ENCODE measurements at places on chromosomes 3 and 15.

DNA sequence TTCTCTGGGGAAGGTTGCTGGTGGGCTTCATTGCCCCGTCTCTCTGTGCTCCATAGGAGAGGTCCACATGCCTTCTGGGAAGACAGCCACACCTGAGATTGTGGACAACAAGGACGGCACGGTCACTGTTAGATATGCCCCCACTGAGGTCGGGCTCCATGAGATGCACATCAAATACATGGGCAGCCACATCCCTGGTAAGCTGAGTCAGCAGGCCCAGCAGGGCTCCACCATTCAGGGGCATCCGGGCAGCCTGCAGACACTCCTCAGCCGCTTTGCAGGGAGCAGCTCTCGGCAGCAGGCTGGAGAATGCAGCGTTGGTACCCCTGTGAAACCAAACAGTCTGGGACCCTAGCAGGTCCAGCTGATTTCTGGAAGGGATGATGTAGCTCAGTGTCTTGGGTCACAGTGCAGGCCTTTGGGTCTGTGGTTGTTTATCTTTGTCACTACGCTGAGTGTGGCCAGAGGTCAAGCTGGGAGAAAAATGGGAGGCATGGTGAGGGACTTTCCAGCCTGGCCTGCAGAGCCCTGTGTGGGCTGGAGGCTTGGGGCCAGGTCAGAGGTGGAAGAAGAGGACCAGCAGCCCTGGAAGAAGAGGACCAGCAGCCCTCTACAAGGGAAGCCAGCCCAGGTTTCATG, 67.2 kb downstream of the DNASE1L3 start:
- DNase-seq, result no peak

DNA sequence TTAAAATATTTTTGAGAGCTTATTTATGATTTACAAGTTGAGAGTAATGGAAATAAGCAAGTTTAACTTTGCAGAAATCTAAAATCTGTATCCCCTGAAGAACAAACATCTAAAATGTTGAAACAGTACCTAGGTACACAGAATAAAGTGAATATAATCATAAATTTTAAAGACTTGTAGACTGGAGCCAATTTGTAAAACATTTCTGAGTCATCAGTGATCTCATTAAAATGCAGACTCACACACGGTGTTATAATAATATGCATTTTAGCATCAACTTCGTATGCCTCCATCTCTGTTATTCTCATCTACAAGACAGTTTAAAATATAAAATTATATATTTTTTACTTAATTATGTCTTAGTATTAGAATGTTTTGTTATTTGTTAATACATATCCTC, 399.5 kb upstream of the GOLIM4 start:
- DNase-seq, result no peak

GRCh38 chr3:151852074-151852811, 21.2 kb upstream of the SUCNR1 start:
- DNase-seq, result no peak

DNA sequence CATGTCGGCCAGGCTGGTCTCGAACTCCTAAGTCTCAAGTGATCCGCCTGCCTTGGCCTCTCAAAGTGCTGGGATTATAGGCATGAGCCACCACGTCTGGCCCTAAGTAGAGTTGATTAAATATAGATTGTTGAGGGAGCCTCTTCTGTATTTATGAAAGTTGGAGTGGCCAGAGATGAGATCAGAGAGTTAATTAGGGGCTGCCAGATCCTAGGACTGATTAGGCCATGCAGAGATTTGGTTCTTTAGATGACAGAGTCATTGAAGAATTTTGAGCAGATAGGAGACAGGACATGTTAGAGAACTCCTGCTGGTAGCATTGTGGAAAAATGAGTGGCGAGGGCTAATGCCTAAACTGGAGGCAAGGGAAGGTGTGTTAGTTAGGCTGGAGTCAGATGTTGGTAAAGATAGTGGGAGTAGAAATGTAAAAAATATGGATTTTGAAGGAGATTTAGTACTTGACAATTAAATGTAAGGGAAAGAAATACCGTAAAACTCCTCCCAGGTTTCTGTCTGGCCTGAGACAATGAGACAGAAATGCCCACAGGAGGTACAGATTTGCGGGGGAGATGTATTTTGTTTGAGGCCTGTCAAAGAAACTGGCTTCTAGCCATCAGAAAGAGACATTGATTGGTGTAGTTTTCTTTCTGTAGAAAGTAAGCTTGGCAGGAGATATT, 23.4 kb downstream of the SACM1L start:
- no peak for DNase-seq
